ENCODE measurements at places on chromosomes 1 and 21. TPM values are rescaled to one million over a fixed set of nuclear protein-coding genes. Genes with fewer than 3 reads are reported as not detected.

DNA sequence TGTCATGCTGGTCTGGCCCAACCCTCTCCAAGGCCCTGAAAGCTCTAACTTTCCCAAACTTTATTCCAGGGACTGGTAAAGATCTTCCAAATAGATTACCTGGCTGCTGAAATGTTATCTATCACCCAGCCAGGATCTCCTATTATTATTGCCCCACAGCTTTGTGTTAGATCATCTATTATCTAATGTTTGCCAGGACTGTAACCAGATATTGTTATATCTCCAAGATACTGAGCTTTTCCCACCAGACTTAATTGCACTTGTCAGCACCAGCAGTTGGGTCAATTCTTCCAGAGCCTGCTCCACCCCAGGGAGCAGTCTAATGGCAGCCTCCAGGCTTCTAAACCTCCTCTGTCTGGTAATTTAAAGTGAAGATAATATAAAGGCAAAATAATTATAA lies 59.1 kb downstream of the PRDX6 start:
- no peak for DNase-seq

DNA sequence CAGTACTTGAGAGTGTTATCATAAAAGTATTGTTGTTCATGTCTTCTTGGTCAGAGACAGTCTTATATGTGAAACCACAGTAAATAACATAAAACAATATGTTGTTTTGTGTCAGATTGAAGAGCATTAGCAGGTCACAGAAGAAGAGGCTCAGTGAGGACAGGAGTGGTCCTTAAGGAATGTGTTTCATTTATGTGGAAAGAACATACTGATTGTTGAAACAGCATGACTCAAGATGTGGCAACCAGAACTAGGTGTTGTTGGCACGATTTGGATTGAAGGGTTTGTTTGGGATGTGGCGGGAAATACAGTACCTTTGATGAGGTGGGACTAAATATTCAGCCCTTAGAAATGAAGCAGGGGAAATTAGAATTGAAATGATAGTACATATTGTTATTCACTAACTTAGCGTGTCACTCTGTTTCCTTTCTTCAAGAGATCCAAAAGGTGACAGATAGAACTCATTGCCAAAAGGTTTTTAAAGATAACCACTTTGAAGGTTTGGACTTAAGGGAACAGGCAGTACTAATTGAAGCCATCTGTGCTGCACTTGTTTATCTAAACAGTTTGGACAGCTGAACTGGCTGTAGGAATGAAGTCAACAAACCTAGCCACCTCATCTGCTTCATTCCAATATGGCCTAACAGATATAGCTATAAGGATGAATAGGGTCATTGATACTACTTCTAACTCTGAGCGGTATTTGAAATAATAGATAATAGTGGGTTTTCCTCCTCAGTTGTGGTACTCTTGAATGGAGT lies 14.4 kb downstream of the RALGPS2 start:
- DNase-seq: no peak

GRCh38 chr1:76428028-76428427 lies 353.5 kb downstream of the ST6GALNAC3 start:
- no peak for DNase-seq

DNA sequence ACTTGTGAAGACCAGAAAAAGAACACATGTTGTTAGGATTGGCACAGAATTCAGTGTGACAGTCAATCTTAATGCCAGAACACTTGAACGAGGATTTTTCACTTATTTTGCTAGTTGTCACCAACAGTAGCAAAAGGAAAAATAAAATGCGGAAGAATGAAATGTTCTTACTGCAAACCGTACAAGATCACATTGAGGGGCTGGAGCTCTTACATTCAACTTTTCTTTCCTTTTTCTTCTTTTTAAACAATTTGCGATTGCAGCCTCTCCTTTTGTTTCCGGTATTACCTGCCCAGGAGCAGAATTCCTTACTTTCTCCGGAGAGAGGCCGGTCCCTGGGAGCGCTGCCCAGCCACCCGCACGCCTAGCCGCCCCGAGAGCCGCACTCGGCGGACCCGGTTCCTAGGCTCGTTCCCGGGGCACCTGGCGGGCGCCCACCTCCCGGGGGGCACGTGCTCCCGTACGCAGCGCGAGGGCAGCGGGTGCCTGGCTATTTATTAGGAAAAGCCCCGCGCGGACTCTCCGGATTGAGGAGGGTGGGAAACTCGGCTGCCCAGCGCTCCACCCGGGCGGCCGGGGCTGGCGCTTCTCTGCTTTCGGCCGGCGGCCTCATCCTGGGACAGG lies 1.2 kb upstream of the CAMTA1 start:
- DNase-seq: no peak

DNA sequence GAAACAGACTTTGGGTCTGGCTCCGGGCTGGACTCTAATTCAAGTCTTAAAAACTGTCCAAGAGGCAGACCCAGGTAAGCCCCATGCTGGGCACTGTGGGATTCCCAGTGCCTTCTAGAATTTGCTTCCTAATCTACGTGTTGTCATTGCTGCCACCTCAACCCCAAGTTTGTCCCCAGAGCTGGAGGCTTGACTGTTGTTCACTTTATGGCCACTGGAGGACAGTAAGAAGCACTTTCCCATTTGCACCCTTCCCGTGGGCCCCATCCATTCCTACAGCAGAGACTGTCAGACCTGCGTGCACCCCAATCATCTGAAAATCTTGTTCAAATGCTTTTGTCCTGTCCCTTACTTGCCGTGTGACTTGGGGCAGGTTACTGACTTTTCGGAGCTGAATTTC lies 29.4 kb upstream of the VASH2 start:
- DNase-seq: no peak

DNA sequence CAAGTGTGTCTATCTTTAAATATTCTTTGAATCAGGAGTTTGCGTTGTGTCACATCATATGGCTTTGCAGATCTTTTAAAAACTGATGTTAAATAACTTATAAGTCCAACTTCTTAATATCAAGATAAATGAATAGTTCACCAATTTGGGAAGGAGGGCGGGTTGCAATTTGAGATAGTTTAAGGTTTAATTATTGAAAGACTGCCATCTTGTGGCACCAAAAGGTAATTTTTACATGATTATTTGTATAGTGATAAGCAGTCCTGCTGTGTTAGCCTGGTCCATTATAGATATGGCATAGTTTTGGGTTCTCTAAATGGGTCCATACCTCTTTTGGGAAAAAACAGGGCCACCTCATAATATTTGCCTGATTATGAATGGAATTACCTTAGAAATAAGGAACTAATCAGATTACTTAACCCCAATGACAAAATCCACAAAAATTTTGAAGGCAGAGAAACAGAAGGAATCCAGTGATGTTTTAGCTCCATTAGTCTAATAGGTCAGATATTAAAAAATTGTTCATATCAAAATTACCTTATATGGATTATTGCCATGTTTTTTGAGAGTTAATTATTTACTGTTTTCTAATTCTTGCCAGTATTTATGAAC lies 64.3 kb downstream of the PRKAA2 start:
- DNase-seq: no peak

DNA sequence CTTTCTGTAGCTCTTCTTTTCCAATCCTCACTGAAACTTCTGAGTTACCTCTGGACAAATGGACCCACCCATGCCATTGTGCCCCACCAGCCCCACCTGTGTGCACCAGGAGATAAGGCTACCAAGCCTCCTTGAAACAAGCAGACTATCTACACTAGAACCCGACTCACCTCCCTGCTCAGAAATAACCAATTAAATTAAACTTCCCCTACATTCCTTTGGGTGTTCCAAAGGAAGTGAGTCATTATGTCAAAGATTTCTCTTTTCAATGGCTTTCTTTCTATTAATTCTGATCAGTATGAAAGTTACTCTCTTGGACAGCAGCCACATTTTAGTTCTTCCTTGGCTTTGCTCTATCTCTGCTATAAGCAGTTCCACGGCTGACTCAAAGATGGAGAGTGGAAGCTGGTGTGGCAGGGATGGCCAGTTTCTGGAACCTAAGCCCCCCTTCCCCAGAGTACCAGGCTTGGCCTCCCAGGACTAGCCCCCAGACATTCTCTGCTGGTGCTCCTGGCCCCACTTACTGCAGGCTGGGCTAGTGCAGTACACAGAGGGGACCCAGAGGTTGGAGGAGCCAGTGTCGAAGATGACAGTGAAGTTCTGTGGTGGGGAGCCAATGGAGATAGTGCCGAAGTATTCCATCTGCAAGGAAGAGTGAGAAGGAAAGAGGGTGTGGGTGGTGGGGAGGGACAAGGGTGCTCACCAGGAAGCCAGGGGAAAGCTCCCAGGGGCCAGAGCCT lies 1.9 kb downstream of the CTSE start:
- no peak for DNase-seq

DNA sequence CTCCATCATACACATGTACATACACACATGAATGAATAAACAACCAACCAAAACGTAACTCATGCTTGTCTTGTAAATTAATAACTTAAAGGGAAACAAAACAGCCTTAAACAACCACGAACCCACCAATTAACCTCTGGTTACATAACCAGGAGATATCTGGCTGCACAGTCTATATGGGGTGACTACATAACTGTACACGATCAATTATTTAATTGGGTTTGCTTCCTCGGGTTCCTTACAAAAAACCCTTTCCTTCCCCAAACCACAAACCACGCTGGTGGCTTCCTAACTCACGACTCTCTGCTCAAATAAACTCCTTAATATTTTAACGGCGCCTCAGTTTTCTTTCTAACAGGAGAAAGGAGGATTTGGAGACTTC lies 744 bp downstream of the ZNF670 start:
- no peak for DNase-seq

The RAD54L gene
- total RNA-seq: 0.77 TPM

The THAP3 gene
- total RNA-seq: 11.3 TPM

The DNAJC28 gene
- 2.2 TPM for total RNA-seq
